ELR (cell line): ENCODE measurements at places on chromosomes 2 and 18.

- DNase-seq = no peak
Observed at GRCh38 chr18:58697146-58697545, 25.9 kb downstream of the MALT1 start.

DNA sequence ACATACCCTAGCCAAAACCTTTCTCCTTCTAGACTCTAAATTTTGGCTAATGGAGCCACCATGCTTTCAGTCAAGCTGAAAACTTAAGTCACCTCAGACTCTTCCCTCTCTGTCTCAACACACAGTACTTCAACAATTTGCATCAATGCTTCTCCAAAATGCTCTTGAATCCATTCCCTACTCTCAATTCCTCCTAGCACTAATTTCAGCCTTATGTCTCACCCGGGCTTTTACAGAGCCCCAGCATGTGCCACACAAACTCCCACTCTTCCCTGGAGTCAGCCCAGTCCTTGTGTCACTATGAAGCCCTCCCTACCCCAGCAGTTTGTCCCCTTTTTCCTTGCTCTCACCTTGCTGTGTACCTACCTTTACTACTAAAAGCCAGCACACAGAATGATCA lies 38.7 kb downstream of the AAK1 start:
- DNase-seq = no peak

DNA sequence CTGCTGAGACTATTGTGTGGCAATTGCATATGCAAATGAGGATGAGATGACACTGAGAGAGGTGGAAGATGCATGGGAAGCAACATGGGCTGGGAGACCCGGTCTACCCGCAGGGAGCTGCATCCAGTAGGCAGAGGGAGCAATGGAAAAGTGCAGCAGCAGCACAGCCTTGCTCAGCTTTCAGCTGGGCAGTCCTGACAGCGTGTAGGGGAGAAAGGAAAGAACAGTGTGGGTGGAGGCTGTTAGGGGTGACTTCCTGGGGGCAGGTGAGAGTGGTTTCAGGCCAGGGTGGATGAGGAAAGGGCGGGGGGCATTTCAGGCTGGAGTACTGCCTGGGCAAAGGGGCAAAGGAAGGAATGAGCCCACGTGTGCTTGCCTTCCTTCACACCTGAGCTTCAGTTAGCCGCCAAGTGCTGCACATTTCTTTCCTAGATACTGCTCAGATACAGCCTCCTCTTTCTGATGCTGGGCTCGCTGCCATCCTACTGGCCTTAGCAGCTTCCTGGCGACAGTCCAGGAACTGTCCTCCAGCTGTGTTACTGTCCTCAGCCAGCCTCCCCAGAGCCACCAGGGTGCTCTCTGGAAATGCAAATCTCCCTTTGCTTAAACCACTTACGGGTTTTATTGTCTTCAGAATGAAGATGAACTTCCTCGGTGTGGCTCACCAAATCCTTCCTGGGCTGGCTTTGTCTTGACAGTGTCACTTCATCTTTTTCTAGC lies 276.3 kb downstream of the TSN start:
- DNase-seq = no peak

DNA sequence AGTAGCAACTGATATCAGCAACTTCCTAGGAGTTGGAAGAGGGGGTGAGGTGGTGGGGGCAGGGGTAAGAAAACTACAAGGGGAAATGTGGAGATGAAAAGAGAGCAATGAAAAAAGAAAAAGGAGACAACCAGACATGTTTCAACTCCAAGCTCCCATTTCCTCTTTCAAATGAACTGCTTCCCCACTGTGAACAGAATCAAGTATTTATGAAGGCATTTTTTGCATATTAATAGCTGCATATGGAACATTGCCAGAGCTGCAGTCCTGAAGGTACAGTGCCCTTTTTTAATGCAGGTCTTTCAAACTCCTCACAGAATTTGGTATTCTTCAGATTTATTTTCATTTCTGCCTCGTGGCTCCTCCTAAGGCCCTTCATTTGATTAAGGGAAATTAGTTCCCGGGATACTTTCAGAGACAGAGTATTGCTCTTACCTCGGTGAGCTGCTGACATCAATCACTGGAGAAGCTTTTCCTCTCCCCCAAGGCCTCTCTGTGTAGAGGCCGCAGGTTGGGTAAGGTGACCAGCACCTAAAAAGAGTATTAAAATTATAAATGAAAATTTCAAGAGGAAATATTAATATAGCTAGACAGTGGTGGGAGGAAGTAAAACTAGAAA lies 68.4 kb downstream of the KIAA2012 start:
- DNase-seq = no peak

- DNase-seq = no peak
Observed at GRCh38 chr2:113088213-113088992, 20.6 kb downstream of the IL1F10 start.

- no peak for DNase-seq
Observed at GRCh38 chr2:73083886-73084800, 12.6 kb upstream of the SFXN5 start.
